Hematopoietic multipotent progenitor cell (in vitro differentiated cells): ENCODE measurements at places on chromosomes 13 and 19. TPM values are rescaled to one million over a fixed set of nuclear protein-coding genes. Genes with fewer than 3 reads are reported as not detected.

Gene IRS2
- total RNA-seq, result 9.4 TPM

Gene SPPL2B
- 267 TPM for total RNA-seq

Gene ZNF490
- total RNA-seq, result 9.7 TPM

Gene HOMER3
- 4.8 TPM for total RNA-seq

Gene SIGLEC8
- 0.27 TPM for total RNA-seq

Gene TUBB4A
- 7.0 TPM for total RNA-seq

Gene HIPK4
- total RNA-seq, result 0.27 TPM

Gene KLF1
- total RNA-seq, result 71.4 TPM

Gene PSPN
- total RNA-seq, result 2.2 TPM

Gene TMPRSS9
- total RNA-seq, result 8.3 TPM

Gene CGB1
- total RNA-seq, result not detected

Gene ZNF571
- total RNA-seq, result 4.0 TPM

Gene RASGRP4
- total RNA-seq, result 23.4 TPM

Gene ANGPTL8
- not detected for total RNA-seq

Gene CEACAM20
- total RNA-seq, result not detected

Gene TMEM221
- under 0.01 TPM for total RNA-seq

Gene ZNF486
- 5.7 TPM for total RNA-seq

Gene S1PR4
- total RNA-seq, result 331 TPM

Gene ATP4A
- total RNA-seq, result not detected
